Mammary microvascular endothelial cell (primary cell): ENCODE measurements at places on chromosomes 4 and X. TPM values are rescaled to one million over a fixed set of nuclear protein-coding genes. Genes with fewer than 3 reads are reported as not detected.

The SHOX gene
- total RNA-seq = under 0.01 and 0.10 TPM in 2 replicates

The SH3D19 gene
- total RNA-seq = 64.3 and 70.1 TPM in 2 replicates

The IL1RAPL2 gene
- not detected in 2 replicates for total RNA-seq

The NDP gene
- total RNA-seq = 0.15 TPM in 1 of 2 replicates, not detected in the other

The AFP gene
- not detected in 2 replicates for total RNA-seq

The CPE gene
- 0.25 and 0.53 TPM in 2 replicates for total RNA-seq

The NUDT10 gene
- 0.20 and 0.69 TPM in 2 replicates for total RNA-seq

The CT45A10 gene
- total RNA-seq = not detected in 2 replicates

The AKAP17A gene
- 23.4 and 28.2 TPM in 2 replicates for total RNA-seq

The S100G gene
- total RNA-seq = not detected in 2 replicates

The AKAP14 gene
- not detected in 2 replicates for total RNA-seq

The EFHC2 gene
- not detected in 2 replicates for total RNA-seq

The AADAT gene
- total RNA-seq = 1.1 and 3.7 TPM in 2 replicates

The ANKRD50 gene
- 23.6 and 24.2 TPM in 2 replicates for total RNA-seq

The ARR3 gene
- total RNA-seq = not detected in 2 replicates

The KLB gene
- total RNA-seq = under 0.01 TPM in 1 of 2 replicates, not detected in the other

The PRRG1 gene
- total RNA-seq = 25.2 and 30.4 TPM in 2 replicates

The RAB40A gene
- total RNA-seq = not detected in 2 replicates

The GAGE12E gene
- total RNA-seq = not detected in 2 replicates

The PGAM4 gene
- total RNA-seq = not detected in 2 replicates

The WDFY3 gene
- total RNA-seq = 69.4 and 70.0 TPM in 2 replicates

The GABRA4 gene
- total RNA-seq = not detected in 2 replicates

The SERPINA7 gene
- not detected in 2 replicates for total RNA-seq

The CSAG1 gene
- total RNA-seq = not detected in 2 replicates

The DGAT2L6 gene
- total RNA-seq = 0.20 TPM in 1 of 2 replicates, not detected in the other

The TRIM60 gene
- not detected in 2 replicates for total RNA-seq

The RRH gene
- total RNA-seq = not detected in 2 replicates

The WDR1 gene
- total RNA-seq = 496 and 558 TPM in 2 replicates

The TLR10 gene
- total RNA-seq = not detected in 2 replicates

The BTK gene
- total RNA-seq = not detected in 2 replicates

The CDKN2AIP gene
- total RNA-seq = 9.6 and 11.3 TPM in 2 replicates

The MAGEA4 gene
- total RNA-seq = not detected in 2 replicates

The FATE1 gene
- not detected in 2 replicates for total RNA-seq

The MAP9 gene
- 0.07 and 0.30 TPM in 2 replicates for total RNA-seq

The EGF gene
- not detected in 2 replicates for total RNA-seq

The SAGE1 gene
- total RNA-seq = not detected in 2 replicates

The UGT2B17 gene
- not detected in 2 replicates for total RNA-seq

The SLC6A14 gene
- not detected in 2 replicates for total RNA-seq

The ABLIM2 gene
- total RNA-seq = 2.8 and 3.4 TPM in 2 replicates

The DGKK gene
- total RNA-seq = not detected in 2 replicates

The MID2 gene
- 33.9 and 34.2 TPM in 2 replicates for total RNA-seq

The BST1 gene
- 58.4 and 61.7 TPM in 2 replicates for total RNA-seq

The XAGE1A gene
- not detected in 2 replicates for total RNA-seq

The KCNIP4 gene
- total RNA-seq = not detected in 2 replicates

The TXK gene
- 1.4 and 1.5 TPM in 2 replicates for total RNA-seq

The YTHDC1 gene
- 24.9 and 26.4 TPM in 2 replicates for total RNA-seq

The MTMR8 gene
- 0.05 and 1.3 TPM in 2 replicates for total RNA-seq

The ACTRT1 gene
- total RNA-seq = not detected in 2 replicates

The MAGEA2 gene
- not detected in 2 replicates for total RNA-seq

The ITIH6 gene
- total RNA-seq = not detected in 2 replicates
